Stimulated activated CD4-positive, alpha-beta T cell treated with anti-CD3 and anti-CD28 coated beads, Interleukin-1b, Interleukin-23, amount 100 ng/mL, for 4 hours (primary cell): ENCODE measurements at places on chromosomes 2 and 18.

- no peak for DNase-seq
These were observed 310.8 kb downstream of the PIEZO2 start for GRCh38 chr18:10838553-10838952.

DNA sequence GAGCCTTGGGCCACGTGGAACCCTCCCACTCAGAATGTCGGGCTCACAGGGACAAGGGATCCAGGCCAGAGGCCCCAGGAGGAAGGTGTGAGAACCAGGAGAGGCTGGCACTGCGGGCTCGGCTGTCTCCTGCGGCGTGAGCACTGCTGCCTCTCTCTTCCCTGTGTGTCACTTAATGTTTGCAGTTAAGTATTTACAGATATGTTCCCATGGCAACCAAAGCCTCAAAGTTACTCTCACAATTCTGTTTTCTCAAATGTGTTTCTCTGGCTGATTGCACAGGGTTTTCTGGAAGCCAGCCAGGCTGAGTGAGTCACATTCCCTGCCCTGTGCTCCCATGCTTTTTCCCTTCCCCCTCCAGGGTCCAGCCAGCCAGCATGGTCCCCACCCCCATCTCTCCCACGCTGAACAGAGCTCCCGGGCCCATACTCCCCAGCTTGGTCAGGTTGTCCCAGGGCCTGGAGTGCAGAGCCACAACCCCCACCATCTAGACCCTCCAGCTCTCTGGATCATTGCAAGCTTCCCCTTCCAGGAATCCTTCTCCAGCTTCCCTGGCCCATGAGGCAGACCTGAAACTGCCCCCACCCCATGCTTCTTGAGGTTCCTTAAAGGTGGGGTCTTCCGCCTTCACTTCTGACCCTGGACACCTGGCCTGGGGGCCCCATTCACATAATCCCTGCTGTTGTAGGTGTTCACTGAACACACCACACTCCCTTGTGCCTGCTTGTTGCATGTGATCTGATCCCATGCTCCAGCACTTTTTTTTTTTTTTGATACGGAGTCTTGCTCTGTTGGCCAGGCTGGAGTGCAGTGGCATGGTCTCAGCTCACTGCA, 265.9 kb downstream of the CELF4 start:
- no peak for DNase-seq

DNA sequence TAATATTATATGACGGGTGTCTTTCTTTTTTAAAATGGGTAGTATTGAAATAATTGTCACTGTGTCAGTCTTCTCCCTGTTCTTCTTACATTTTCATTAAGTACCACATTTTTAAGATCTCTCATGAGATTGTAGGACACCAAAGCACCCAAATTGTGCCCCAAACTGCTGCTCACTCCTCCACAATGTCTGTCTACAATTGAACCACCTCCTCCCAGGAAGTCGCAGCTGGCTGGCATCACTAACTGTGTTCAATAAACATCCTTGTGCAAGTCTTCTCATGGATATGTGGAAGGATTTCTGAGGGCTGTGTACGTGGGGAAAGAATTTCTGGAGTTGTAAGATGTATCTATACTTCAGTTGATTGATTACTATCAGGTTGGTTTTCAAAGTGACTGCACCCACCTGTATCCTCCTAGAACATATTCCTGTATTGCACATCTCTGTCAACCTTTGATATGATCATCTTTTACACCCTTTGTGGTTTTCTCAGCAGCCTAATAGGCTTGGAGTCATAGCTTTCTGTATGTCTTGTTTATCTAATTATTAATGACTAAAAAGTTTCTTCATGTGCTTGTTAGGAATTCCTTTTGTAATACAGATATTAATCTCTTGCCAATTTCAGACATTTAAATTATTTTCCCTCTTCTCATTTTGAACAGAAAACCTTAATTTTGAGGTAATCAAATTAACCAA, 774.9 kb downstream of the RNF144A start:
- DNase-seq = no peak

- no peak for DNase-seq
These were observed 96.7 kb downstream of the ZNF516 start for GRCh38 chr18:76398295-76398694.

GRCh38 chr2:206802654-206803514, 37.5 kb downstream of the FASTKD2 start:
- DNase-seq = no peak

- no peak for DNase-seq
These were observed 42.8 kb upstream of the STK17B start for GRCh38 chr2:196214156-196214555.

GRCh38 chr18:68399721-68400120, 315.2 kb downstream of the TMX3 start:
- DNase-seq = no peak

DNA sequence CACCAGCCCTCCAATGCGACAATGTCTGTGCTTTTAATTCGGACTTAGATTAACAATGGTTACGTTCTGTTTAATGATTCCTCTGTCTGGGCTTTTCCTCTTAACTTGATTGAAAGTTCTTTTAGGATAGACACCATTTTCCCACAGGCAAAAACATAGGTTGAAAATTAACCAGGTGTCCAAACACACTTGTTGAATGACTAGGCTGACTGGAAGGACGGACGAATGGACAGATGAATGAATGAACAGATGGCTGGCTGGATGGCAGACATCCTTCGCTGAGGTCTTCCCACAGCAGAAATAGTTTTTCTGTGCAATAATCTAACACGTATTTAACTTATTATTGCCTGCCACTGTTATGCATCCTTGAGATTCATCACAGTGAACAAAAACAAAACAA, 298.8 kb downstream of the SRBD1 start:
- no peak for DNase-seq

DNA sequence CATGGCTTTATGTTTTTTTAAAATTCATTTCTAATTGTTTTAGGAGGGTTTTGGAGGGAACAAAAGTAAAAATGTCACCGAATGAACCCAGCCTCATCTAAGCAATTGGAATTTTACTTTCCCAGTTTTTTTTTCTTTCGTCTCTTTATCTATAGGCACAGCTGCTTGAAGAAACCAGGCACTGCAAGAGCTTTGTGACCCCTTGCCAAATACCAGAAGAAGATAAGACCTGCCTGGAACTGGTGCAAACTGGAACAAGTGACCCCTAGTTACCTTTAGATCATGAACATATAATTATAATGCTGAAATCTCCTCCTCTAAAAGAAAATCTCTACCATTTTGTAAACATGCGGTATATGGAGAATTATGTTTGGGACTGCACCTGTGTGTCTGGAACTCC, 100.9 kb downstream of the TSN start:
- no peak for DNase-seq

GRCh38 chr2:14543284-14543683, 89.2 kb upstream of the LRATD1 start:
- DNase-seq = no peak

DNA sequence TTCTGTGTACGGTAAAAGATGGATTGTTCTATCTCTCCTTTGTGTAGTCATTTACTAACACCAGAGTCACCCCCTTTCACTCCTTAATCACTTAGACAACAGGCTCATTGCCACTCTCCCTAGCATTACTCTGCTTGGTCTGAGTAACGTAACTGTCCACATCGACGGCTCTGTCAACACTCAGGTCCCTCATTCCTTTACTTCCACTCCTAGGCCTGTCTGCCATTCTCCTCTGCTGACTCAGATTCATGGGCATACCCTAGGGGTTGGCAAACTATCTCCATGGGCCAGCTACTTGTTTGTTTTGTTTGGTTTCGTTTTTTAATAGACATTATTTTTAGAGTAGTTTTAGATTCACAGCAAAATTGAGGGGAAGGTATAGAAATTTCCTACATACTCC, 243.9 kb downstream of the NR4A2 start:
- DNase-seq = no peak

DNA sequence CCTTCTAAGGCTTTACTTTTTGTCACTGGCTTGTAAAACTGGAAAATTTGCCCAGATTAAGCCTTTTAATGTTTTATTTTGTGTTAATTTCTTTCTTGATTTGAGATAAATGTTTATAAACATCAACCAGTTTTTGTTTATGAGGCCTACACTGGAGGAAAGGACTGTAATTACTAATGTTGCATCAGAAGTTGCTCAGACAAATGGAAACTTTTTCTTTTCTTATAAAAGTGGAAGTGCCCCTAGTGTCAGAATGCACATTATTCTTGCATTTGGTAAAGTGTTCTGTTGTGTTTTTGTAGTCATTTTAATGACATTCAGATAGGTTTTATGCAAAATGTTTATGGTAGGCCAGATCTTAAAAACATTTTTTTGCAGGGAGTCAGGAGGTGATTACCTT, 25.3 kb downstream of the LCLAT1 start:
- DNase-seq = no peak

DNA sequence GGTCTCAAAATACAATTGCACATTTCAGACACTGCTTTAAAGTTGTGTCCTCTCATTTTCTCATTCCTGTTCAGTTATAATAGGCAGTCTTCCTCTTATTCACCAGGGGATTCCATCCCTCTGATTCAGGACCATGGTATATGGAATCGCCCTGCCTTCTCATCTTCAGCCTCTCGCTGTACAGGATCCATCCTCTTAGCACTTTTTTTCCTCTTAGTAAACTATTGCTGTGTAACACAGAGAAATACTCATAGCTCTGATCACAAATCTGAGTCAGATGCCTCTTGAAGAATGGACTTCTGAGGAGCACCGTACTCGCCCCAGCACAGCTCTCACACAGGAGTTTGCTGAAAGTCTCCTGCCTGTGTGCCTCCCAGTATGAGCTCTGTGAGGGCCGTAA, 11.3 kb downstream of the RMP24 start:
- DNase-seq = no peak

GRCh38 chr2:117983040-117983439, 30.8 kb downstream of the CCDC93 start:
- no peak for DNase-seq

- DNase-seq = no peak
These were observed 35.7 kb upstream of the LTBP1 start for GRCh38 chr2:32910883-32911598.

DNA sequence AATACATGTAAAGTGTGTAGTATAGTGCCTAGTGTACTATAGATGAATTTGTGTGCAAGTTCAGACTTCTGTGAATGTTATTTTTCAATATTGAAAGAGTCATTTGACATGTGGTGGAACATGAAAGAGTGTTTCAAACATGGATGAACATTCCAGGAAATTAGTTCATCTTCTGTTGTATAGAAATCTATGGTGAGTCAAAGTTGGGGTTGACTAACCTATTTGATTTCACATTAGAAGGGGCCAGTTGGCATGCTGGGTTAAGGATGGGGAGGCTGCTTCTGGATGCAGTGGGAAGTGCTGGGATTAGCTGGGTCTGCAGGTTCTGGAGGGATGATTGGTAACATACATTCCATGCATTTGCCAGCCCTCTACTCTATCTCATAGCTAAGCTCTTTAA, 50.6 kb downstream of the LYPD6B start:
- no peak for DNase-seq

DNA sequence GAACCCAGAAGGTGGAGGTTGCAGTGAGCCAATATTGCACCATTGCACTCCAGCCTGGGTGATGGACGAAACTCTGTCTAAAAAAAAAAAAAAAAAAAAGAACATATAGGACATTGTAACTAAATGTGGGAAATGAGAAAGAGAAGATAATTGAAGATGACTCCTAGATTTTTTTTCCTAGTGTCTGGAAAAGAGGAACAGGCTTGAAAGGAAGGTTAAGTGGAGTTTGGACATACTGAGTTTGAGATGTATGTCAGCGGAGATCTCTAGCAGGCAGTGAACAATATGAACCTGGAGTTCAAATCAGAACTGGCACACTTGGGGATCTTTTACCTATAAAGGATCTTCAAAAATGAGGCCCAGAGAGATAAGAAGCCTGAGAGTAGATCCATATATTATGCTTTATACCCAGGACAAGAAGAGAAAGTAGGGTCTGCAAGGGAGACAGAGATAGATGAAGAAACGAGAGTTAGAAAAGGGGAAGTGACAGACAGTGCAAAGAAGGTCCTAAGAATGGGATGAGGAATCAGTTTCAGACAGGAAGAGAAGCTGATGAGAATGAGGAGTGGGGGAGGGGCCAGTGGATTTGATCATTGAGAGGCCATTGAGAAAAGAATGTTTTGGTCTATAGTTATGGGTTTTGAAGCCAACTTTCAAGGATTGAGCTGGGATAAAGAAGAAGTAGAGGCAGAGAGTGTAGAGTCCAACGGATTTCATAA, 46.9 kb upstream of the CD28 start:
- no peak for DNase-seq

DNA sequence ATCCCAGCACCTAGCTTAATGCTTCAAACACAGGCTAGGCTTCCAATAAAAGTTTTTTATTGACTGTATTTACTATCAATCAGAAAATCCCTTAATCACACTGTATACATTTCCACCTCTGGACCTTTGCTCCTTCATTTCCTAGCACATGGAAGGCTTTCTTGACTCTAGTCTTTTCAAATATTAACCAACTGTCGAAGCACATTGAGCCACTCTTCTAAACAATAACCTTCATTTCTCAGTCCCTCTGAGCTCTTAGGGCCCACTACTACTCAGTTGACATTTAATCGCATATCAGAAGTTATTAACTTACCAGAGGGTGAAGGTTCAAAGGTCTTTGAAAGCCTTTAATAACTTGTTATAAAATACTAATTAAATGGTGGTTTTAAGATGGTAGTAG, 37.4 kb downstream of the CERKL start:
- no peak for DNase-seq

GRCh38 chr2:41170589-41170988, 718.7 kb upstream of the SLC8A1 start:
- DNase-seq = no peak

- DNase-seq = no peak
These were observed 2.9 kb upstream of the KCNG2 start for GRCh38 chr18:79794846-79795245.

DNA sequence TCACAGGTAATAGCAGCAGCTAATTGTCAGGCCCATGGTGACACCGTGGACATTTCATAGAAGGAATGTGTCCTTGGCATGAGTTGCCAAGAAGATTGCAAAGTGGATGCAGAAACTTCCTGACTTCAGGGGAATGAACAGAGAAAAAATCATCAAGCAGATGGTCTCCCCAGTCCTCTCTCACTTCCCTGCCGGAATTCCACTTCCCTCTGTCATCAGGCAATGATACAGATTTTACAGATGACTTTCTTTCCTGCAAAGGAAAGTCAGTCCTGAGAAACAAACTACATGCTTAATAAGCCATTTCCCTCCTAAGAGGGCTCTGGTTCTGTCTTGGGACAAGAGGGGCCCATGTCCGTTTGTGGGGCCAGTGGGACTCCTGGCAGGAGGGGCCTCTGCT, 45.7 kb downstream of the KCNF1 start:
- DNase-seq = no peak

GRCh38 chr2:20352581-20353216, 2.1 kb upstream of the PUM2 start:
- no peak for DNase-seq

- no peak for DNase-seq
These were observed 59.0 kb upstream of the SPATS2L start for GRCh38 chr2:200247494-200247893.
